ENCODE measurements at places on chromosomes 5 and 9.

DNA sequence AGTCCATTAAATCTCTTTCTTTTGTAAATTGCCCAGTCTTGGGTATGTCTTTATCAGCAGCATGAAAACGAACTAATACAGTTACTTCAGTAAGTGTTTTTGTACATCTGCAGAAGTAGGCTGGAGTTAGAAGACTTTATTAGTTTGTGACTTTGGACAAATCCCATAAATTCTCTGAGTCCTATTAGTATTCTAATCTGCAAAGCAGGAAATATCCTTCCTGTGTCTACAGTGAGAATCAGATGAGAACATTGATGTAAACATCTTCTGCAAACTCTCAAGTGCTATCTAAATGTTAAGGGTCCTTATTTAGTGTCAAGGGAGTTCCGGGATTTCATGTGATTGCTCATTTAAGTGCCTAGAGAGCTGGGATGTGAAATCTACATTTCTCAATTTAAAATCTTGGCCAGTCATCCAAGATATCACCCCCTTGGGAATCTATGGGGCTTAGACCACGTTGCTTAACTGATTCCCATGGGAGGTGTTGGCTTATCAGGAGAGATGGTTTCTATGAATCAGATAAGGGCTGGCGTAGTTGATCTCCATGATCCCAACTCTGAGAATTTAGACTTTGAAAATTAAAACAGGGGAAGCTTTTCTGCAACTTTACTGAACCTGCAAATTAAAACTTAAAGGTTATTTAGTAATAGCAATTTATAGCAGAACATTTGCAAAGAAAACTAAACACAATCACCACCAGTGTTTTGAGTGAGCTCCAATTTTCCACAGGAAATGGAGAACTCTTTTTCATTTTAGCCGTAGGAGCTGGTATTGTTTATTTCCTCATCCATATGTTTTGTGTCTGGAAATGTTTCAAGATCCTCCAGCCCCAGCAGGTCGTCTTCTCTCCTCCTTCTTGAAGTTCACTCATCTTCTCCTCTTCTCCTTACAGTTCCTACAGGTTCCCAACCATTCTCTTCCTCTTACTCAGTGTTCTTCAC, 241.6 kb upstream of the CD180 start:
- no peak for DNase-seq

- no peak for DNase-seq
Measured at GRCh38 chr9:34687276-34688030, 3.6 kb downstream of the CCL19 start.

DNA sequence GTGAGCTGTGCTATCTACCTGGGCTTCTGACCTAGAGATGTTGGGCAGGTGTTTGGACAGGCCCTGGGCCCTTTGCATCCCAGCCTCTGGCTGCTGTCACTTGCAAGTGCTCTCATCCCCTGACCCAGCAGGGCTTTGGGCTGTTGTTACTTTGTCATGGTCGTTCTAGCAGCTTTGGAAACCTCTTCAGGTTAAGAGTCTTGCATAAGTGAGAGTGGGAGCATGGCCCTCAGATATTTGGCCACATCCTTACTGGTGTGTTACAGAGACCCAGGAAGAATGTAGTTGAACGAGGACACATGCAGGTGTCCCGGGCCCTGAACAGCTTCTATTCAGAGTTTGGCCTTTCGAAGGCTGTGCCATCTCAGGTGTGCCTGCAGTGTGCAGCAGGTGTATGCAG, 4.5 kb downstream of the TENT4A start:
- DNase-seq, result no peak

DNA sequence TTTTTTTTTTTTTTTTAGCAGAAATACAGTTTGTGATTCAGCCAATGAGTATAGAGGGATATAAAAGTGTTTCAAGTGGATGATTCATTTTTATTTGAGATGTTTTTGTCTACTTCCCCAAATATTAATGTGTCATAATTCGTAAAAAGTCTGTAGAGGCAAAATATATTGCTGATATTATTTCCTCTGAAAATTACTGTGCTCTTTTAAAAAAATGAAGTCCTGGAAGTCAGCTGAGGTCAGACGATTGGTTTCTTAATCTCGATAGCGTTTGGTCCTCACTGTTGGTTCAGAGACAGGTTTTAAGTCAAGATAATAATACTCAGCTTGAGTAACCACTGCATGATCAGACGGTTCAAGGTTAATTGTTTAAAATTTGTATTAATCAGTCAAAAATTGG, 19.5 kb downstream of the IL9 start:
- no peak for DNase-seq

- DNase-seq, result no peak
Measured at GRCh38 chr9:114372921-114373448, 14.8 kb downstream of the AKNA start.

GRCh38 chr5:35026941-35027340, 20.8 kb downstream of the AGXT2 start:
- DNase-seq, result no peak

DNA sequence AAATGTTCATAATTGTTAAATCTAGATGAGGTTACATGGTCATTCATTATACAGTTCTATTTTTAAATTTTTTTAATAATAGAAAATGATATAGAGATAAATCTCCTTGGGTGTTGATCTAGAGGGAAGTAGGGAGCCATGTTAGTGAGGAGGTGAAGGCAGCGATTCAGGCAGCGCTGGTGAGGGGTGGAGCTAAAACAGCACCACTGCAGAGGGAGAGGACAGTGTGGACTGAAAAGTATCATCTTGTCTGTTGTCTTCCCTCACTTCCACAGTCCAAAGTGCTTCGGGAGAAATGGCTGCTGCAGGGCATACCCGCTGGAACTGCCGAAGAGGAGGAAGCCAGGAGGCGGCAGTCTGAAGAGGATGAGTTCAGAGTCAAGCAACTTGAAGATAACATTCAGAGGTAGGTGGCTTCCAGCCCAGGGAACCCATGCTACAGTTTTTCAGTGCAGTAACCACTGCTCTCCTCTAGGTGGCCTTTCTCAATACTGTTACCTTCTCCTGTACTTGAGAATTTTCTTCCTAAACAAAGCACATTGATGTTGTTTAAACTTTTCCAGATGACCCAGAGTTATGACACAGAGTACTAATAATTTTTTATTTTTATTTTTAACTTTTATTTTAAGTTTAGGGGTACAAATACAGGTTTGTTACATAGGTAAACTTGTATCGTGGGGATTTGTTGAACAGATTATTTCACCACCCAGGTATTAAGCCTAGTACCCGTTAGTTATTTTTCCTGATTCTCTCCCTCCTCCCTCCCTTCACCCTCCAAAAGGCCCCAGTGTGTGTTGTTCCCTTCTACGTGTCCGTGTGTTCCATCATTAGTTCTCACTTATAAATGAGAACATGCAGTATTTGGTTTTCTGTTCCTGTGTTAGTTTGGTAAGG, 100.5 kb downstream of the PALM2AKAP2 start:
- DNase-seq, result peak; percentile 20

- DNase-seq, result no peak
Measured at GRCh38 chr9:8494571-8494970, 695.0 kb upstream of the DMAC1 start.

- DNase-seq, result no peak
Measured at GRCh38 chr9:82612942-82613341, 450.0 kb downstream of the RASEF start.

- no peak for DNase-seq
Measured at GRCh38 chr9:137326445-137327065, 24.5 kb upstream of the NRARP start.

GRCh38 chr5:131491749-131492148, 143.3 kb downstream of the RAPGEF6 start:
- no peak for DNase-seq

DNA sequence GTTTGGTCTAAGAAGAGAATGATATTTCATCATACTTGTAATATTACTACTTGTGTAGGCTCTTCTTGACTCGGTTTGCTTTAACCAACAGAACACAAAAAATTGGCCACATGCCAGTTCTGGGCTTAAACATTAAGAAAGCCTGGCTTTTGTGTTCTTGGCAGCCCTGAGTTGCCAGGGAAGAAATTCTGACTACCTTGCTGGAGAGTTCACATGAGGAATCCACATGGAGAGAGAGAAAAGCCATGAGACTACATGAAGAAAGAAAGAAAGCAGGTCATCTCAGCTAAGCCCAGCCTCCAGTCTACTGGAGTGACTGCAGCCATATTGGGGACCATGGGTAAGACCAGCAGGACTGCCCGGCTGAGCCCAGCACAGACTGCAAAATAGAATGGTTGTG, 524.8 kb downstream of the RAB3C start:
- no peak for DNase-seq

DNA sequence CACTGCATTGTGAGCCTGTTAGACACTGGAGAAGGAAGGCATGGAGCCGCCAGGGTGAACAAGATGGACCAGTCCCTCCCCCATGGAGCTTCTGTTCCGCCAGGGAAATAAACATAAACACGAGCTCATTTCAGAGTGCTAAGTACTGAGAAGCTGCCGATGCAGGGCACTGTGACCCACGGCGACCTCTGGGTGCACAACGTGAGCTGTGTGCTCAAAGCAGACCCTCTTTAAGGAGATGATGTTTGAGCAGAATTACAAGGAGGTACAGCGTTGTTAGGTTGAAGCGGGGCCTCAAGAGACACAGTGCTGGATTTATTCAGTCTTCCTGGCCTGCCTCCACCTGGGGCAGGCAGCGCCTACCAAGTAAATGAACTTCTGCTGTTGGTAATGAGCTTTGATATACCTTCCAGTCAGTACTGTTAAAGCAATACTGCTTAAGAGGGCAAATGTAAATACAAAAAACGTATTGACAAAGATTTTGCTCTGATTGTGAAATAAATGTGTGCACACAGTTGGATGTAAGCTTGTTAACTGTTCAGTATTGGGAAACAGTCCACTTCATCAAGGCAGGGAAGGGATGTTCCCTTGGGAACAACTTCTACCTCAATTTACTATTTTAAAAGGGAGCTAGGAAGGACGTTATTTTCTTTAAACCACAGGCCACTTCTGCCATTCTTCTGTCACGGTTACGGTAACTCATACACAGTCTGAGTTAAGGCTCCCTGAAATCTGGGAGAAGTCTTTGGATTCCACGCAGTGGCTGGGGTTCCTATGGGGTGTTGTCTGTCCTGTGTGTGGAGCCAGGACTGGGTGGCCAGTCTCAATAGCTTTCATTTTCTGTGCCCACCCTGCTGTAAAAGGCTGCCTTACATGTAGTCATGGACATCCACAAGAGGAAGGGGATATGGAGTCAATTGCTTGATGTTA, 48.9 kb upstream of the DMRT1 start:
- DNase-seq, result peak; percentile 6

- DNase-seq, result no peak
Measured at GRCh38 chr5:54492178-54492577, 25.4 kb upstream of the SNX18 start.

GRCh38 chr9:16057541-16057940, 504.7 kb downstream of the CCDC171 start:
- no peak for DNase-seq

- no peak for DNase-seq
Measured at GRCh38 chr5:30030101-30030500, 1163.4 kb upstream of the CDH6 start.

DNA sequence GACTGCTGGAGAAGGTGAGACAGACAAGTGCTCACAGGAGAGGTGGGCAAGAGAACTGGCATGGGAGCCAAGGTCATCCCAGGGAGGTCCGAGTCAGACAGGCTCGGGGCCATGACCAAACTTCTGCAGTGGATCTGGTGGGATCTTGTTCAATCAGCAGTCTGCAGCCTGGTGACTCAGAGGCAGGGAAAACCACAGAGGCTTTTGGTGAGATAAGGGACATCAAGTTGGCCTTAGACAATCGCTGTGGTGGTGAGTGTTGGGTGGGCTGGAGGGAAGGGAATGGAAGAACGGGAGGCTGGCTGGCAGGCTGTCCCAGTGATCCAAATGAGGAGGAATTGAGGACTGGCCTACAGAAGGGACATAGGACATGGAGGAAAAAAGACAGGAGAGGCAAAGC, 123.8 kb downstream of the TMEM174 start:
- DNase-seq, result no peak

- no peak for DNase-seq
Measured at GRCh38 chr5:10118150-10118549, 131.5 kb downstream of the ATPSCKMT start.

GRCh38 chr5:90020575-90021538, 388.7 kb downstream of the CETN3 start:
- DNase-seq, result no peak

DNA sequence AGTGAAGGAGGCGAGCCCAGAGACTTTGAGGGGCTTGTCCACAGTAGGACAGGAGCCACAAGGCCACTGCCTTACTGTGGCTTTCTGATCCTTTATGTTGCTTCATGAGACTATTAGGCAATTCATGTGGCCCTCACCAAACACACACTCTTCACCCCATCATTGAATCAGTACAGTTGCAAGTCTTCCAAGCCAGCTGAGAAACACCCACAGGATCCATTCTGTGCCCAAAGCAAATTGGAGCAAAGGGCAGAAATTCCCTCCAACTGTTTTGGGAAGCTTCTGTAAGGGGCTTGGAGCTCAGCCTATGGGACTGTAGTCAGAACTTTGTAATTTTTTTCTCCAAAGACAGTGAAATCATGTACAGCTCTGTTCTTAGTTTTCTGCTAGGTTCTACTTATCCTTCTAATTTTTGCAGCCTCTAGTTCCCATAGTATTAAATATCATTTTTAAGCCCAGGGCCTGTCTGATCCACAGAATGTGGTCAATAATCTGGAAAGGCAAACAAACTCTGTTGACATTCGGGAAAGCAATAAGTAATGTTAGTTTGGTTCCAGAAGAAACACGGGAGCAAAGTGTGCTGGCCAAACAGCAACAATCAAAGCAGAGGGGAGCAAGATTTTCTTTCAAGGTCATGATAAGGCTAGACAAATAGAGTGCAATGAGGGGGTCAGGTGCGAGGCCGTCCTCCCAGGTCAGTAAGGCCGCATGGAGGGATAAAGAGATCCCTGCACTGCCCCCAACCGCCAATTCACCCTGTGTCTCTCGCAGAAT, 47.0 kb downstream of the UBE2QL1 start:
- DNase-seq, result no peak

DNA sequence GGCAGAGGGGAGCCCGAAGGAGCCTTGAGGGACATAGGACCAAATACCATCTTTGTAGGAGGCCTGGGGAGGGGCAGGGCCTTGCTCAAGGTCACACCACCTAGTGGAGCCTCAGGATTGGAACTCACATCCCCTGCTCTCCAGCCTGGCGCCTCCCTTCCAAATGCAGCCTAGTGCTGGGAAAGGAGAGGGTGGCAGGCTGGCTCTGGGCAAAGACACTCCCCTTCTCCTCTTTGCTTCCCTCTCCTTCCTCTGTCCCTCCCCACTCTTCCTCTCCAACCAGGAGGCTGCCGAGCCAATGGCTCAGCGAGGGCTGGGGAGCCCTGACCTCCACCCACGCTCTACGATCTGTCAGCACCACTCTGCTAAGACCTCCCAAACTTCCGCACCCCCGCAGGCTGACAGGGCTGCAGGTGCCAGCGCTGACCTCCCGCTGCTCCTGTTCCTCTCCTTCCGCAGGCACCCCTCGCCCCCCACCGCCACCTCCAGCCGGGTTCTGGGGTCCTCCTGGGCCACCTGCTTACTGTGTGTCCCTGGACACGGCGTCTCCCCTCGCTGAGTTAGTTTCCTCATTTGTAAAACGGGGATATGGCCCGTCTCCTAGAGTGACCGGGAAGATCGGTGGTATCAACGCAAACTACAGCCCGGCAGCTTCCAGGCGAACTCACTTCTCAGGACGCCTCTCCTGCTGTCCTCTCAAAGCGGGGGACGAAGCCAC, 52.9 kb downstream of the C9orf50 start:
- peak; percentile 52 for DNase-seq

- DNase-seq, result no peak
Measured at GRCh38 chr5:147673266-147673665, 109.3 kb downstream of the JAKMIP2 start.
